ENCODE measurements at places on chromosomes 12 and 14.
A peak's percentile ranks its signal among the peaks of the same experiment; 100 is the strongest.

DNA sequence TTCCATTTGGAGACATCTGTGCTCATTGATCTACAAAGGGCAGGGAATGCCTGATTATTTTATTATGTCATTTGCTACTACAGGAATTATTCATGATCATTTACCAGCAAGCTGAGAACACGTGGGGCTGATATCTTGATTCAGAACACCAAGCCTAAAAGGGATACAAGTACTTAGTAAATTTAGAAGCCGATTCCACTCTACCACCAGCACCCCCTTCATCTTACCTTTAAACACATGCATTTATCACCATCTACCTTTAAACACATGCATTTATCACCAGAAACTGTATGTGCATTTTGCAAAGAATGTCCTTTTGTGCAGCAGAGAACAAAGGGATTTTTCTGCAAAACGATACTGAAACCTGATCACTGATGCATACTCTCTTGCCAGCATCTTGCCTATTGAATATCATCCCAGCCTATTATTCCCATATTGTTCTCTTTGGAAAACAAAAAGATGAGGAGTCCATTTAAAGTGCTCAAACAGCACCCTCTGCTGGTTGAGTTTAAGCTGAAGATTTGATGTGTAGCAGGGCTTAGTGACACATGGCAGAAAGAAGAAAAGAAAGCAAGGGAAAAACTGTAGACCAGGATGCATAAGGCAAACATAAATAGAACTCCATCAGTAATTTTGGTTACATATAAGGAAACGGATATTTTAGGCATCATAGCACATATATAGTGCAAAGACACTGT lies 132.6 kb upstream of the PLEKHG7 start:
- no peak for DNase-seq

DNA sequence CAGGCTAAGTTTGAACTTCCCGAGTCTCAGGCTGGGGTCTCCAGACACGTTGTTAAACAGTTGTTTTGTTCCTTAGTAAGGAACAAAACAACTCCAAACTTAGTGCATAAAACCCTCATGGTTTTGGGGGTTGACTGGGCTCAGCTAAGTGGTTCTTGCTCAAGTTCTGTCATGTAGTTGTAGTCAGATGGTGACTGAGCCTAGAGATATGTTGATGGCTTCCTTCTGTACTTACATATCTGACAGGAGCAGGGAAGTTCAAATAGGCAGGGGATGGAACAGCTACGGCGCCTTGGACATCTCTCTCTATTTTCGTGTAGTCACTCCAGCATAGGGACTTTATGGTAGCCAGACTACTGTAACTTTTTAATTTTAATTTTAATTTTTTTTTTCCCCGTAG lies 45.7 kb downstream of the SPATS2 start:
- DNase-seq: no peak

GRCh38 chr12:81400024-81400423 lies 322.1 kb downstream of the ACSS3 start:
- DNase-seq: no peak

GRCh38 chr12:22700106-22700505 lies 75.1 kb downstream of the ETNK1 start:
- no peak for DNase-seq

DNA sequence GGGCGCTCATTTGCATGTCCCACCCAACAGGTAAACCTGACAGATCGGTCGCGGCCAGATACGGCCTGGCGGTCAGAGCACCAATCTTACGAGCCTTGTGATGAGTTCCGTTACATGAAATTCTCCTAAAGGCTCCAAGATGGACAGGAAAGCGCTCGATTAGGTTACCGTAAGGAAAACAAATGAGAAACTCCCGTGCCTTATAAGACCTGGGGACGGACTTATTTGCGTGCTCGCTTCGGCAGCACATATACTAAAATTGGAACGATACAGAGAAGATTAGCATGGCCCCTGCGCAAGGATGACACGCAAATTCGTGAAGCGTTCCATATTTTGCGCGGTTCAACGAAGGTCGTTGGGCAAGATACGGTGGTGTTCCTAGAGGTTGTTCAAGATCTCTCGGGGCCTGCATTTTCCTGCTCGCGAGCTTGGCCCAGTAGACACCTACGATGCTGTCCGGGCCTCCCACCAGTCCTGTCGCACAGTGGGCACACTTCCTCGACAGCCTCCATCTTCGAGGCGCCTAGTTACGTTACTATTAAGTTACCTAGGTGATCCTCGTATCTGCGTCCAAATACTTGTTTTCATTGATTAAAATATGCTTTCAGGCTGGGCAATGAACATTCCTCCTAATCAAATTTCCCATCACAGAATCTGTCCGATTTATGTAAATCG lies at the start of gene RNU6-7:
TSS of gene RNU6-7 (plus strand) at position 230 of the 675 bp plus-strand sequence.
- DNase-seq: peak; percentile 13

DNA sequence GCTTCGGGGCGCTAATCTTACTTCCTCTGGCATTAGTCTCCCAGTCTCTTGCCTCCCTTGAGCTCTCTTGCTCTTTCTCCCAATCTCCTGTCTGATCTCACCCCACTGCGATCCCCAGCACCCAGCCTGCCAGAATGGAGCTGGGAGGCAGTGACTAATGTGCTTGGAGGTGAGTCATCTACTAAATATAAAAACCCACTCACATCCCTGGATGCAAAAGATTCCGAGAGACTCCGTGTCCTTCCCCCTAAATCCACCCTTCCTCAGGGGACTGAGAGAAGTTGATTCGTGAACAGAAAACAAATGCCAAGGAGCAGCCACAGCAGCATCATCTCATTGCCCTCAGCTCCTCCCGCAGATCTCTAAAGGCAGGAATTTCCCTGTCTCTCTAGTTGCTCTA lies 45.7 kb upstream of the KCNA5 start:
- DNase-seq: no peak

- no peak for DNase-seq
These were observed 40.6 kb upstream of the CHST11 start for GRCh38 chr12:104416136-104416535.

GRCh38 chr12:119156401-119157044 lies 22.2 kb upstream of the HSPB8 start:
- no peak for DNase-seq

- no peak for DNase-seq
These were observed 38.9 kb downstream of the FOXN3 start for GRCh38 chr14:89378119-89378518.

DNA sequence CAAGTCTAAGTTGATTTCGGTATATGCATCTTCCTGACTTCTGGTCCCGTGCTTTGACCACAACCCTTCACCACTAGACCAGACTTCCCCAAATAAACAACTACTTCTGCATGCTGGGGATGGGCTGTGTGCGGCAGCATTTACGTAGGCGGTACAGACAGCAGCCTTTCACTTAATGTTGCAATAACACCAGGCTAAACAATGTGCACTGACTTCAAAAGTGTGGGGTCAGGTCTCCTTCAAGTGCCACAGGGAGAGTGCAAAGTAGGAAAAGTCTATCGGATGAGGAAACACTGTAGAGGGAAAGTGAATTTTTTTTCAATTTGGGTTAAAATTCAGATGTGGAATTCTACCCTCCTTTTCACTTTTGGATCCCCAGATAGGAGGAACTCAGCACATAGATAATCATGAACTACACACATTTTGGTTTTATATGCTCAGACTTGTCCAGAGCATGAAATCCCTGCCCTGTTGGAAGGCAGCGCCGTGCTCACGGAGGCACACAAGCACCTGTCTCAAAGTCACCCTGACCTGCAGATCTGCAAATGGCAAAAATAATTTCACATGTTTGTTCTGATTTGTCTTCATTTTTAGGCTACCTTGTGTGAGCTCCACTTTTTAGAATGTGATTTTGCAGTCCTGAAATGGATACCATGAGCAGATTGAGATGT lies 3.6 kb upstream of the FOS start:
- no peak for DNase-seq

- DNase-seq: no peak
These were observed 188.3 kb downstream of the CALM1 start for GRCh38 chr14:90585106-90585505.

DNA sequence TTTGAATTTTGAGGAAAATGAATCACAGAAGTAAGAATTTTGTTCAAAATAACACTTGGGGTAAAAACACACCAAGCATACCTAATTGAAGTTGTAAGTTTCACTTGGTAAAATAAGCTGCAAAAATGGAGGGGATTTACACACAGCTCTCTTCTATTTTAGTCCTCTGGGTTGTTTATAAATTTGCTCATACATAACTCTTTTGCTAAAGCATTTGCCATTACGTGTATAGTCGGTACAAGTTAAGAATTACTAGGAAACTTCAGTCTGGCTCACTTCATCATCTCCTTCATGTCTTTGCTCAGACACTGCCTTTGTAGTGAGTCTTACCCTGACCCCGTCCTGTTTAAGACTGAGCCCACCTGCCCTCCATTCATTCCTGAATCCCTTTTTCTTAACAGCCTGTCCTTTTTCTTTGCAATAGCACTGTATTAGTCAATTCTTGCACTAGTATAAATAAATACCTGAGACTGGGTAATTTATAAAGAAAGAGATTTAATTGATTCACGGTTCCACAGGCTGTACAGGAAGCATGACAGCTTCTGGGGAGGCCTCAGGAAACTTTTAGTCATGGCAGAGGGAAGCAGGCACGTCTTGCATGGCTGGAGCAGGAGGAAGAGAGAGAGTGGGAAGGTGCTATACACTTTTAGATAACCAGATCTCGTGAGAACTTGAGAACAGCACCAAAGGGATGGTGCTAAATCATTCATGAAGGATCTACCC lies 451.1 kb downstream of the PCNX1 start:
- no peak for DNase-seq

GRCh38 chr12:28828318-28828717 lies 320.8 kb upstream of the FAR2 start:
- DNase-seq: no peak

DNA sequence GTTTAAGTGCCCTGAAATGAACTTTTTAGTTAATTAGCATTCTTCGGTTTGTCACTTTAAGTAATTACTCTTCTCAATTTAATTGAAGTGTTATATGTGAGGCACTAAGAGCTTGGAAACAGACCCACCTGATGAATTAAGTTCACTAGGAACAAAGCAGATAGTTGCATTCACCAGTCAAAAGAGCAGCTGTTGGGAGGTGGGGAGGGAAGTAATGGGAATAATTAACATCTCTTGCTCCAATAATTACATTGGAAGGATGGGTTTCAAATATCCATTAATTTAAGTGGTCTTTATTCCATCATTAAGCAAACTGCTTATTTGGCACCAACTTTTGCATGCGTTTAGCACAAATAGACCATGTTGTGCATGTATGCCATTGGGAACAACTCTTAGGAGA lies 667.2 kb downstream of the GALC start:
- no peak for DNase-seq

DNA sequence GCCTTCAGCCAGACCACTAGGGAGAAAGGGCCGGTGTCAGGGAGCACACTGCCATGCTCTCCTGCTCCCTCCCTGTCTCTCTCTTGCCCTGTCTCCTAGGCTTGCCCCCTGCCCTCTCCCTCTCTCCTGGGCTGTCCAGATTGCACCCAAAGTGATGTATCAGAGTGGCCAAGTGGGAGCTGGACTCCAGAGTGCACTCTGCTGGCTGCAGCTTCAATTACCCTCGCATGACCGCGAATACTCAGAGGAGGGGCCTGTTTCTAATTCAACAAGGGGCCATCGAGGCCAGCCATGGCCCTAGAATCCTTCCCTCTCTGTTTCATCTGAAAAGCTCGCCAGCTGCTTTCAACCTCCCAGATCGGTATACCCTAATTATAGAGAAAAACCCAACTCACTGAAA lies 206.4 kb upstream of the FKBP4 start:
- DNase-seq: no peak

- DNase-seq: no peak
These were observed 42.6 kb downstream of the TRAF3 start for GRCh38 chr14:102819747-102820330.

DNA sequence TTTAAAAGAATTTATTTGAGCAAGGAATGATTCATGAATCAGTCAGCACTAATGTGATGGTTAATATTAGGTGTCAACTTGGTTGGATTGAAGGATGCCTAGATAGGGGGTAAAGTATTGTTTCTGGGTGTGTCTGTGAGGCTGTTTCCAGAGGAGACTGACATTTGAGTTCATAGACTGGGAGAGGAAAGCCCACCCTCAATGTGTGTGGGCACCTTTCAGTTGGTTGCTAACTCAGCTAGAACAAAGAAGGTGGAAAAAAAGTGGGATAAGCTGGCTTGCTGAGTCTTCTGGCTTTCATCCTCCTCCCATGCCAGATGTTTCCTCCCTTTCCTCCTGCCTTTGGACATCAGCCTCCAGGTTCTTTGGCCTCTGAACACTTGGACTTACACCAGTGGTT lies 47.2 kb downstream of the TESPA1 start:
- DNase-seq: no peak

DNA sequence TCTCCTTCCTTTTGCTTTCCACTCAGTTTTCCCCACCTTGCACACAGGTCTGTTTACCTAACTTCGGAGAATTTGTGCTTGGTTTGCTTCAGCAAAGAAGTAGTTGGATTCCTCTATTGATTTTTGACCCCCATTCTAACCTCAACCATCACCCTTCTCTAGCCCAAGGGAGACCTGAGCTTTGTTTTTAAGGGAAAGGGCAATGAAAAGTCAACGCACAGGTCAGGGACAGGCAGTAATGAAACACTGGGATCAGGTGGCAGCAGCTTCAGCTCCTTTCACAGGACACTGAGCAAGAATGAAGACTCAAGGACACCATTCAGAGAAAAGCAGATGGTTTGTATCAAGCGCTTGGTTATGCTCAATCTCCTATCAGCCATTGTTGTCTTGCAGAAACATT lies 46.9 kb upstream of the KRR1 start:
- DNase-seq: no peak

- DNase-seq: no peak
These were observed 34.5 kb downstream of the NAV3 start for GRCh38 chr12:77865178-77865577.

- no peak for DNase-seq
These were observed 39.6 kb downstream of the CMKLR1 start for GRCh38 chr12:108299516-108299915.

GRCh38 chr14:29724991-29725390 lies 202.7 kb downstream of the PRKD1 start:
- DNase-seq: no peak

DNA sequence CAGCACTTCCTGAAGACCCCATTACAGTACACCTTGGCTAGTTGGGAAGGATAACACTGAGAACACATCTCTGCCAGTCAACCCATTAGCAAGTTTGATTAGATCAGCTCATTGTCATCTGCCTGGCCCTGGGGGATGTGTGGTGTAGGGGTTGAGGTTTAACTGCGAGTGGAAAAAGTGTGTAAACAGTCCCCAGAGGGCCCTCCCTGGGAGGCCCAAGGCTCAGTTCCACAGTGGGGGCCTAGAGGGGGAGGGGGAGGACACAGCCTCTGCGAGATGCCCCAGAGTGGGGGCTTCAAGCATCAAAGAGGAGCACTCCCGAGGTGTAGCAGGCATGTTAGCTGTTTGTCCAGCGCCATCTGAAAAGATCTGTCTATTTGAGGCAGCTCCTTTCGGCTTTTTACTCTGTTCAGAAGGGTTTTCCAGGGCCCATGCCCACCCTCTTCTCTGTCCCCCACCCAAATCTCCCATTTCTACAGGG lies 344 bp downstream of the LPAR5 start:
- DNase-seq: peak; percentile 63
